Activated CD4-positive, alpha-beta T cell treated with anti-CD3 and anti-CD28 coated beads, Interleukin-2, amount 50 U/mL, for 1 hour (primary cell): ENCODE measurements at places on chromosomes 11 and 22.

DNA sequence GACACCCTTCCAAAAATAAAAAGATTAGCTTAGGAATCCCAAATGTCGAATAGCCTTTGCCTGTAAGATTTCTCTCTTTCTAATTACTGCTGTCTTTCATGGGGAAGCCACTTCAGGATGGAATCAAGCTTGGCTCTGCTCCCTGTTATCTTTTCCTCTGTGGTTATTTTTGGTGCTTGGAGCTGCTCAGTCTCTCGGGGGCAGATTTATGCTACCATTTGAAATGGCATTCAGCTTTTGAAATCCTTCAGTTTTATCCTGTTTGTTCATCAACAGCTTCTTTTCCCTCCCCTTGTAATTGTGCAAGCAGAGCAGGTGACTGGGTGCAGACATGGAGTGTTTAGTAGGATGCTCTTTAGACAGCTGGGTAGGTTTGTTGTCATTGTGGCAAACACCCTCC is 111.0 kb downstream of the DBX1 start:
- DNase-seq = no peak

DNA sequence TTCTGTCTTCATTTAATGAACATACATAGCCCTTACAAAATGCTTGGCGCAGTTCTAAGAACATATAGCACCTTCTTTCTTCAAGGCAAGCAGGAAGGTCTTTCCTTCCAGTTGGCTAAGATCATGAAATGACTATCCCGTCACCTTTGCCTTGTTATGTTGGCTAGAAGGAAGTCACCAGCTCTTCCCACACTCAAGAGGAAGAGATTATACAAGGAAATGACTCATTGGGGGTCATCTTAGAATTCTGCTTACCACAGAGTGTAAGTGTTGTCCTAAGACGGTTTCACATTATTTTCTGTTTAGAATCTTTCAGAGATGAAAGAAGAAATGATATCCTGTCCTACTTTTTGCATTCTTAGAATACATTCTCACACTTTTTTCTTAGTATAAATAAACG is 808.0 kb upstream of the LUZP2 start:
- no peak for DNase-seq

- DNase-seq = no peak
These were observed 687.2 kb downstream of the TBC1D22A start for GRCh38 chr22:47449508-47450270.

DNA sequence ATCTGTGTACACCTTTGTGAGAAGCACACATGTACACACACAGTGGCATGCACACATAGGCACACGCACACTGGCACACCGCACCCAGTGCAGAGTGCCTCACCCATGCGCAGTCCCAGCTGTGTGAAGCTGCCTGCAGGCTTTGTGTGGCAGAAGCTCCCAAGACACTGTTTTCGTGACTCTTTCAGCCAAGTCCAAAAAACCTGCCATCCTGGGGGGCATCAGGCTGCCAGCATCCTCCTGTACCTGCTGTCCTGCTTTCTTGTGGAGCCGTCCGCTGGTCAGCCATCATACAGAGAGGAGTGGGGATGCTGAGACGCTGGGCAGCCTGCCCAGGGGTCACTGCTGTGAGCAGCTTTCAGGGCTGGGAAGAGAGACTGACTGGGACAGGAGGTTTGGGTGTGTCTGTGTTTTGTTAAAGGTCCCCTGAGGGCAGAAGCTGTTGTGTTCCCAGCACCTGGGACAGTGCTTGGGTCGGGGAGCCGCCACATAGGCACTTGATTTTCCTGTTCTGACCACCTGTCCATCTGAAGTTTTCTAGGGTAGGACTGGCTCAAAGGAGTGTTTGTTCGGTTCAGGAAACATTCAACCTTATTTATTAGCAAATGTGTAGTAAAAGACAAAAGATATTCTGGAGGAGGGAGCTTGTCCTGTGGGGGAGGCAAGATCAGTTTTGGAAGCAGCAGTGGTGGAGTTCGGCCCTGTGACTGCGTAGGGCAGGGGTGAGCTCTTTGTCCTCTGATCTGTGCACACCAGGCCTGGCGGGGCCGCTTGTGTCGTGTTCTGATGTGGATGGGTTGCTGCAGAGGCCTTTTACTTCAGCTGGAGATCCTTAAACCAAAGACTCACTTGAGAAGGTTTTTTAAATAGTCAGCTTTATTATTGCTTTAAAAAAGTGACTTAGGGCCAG is 29.7 kb downstream of the AP2A2 start:
- DNase-seq = no peak

DNA sequence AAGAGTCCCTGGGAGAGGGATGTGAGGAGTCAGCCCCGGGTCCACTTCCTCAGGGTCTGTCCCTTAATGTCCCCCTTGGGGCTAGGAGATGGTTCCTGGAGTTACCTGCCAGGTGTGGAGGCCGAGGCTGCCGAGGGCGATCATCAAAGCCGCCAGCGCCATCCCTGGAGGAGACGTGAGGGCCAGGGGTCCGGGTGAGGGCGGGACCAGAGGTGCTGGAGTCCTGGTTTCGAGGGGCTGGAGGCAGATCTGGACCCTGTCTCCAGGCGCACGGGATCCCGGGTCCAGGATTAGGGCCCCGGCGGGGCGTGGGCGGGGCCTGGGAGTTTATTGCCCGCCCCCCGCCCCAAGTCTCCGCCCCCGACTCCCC is at the start of gene ART5:
Gene ART5 (minus strand): TSS at position 292 of the 370 bp plus-strand sequence. CDS start 130 bp downstream, at position 162.
- DNase-seq = no peak

DNA sequence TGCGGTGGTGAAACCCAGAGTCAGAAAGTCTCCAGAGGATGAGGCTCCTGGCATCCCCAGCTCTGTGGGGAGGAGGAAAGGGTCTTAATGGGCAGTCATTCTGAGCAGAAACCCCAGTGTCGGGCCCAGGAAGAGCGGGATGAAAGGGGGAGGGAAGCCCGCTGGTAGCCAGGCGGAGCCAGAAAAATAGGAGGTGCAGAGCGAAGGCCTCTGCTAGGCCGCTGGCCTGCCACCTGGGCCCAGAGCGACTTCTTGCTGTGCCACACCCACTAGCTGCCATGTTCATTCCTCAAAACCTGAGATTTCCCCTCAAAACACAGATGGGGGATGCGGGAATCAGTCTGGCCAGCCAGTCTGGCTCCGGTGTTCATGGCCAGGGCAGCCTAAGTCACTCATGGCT is 650 bp upstream of the POU2AF3 start:
- no peak for DNase-seq

DNA sequence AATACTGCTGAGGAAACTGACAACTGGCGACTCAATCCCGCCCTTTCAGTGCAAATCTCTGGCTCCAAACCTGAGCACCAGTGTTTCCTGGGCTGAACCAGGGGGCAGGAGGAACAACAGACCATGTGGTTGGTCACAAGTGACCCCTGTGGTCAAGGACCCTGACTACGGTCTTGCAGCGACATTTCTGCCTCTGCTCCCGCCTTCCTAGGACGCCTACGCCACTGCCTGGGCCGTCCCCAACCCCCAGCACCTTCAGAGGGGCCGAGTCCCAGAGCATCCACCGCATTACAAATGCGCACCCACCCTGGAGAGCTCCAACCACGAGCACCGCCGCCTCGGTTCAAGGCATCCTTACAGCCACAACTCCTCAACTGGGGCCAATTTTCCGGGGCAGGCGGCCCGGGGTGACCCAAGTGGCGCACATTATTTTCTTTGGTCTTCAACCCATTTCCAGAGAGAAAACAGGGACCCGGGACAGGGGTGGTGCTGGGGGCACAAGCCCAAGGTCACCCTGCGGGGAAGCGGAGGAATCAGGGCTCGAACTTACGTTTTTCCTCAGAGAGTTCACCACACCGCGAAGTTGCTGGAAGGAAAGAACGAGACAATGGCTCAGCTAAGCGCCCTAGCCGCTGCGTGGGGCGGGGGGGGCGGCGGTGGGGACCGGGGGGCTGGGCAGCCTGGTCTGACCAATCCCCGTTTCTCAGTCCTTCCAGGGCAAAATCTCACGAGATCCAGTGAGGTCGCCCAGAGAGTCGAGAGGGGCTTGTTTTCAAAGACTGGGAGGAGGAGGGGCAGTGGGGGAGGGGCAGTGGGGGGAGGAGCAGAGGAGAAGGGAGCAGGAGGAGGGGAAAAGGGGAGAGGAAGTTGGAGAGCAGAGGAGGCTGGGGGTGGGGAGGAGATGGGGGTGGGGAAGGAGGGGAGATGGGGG is 1.8 kb downstream of the PRAME start:
- no peak for DNase-seq

- DNase-seq = no peak
These were observed 688 bp downstream of the SERPING1 start for GRCh38 chr11:57597916-57598830.

GRCh38 chr11:123169821-123170220 is 25.2 kb downstream of the CLMP start:
- DNase-seq = no peak

- no peak for DNase-seq
These were observed 10.1 kb upstream of the NAALAD2 start for GRCh38 chr11:90124371-90124770.

DNA sequence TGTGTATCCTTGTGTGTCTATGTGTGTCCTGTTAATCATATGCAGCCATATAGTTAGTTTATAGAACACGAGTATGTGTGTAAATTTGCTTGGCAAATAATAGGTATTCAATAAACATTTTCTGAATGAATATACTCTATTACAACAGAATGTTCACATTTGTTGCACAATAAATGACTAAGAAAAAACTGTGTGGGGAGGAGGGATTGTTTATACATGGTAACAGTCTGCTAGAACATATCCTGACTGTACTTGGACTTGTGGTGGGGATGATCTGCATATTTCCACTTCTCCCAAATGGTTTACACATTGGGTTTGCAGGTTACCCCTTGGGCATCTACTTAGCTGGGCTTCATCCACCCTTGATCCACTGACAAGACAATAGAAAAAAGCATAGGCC is 194.6 kb downstream of the INSC start:
- no peak for DNase-seq

DNA sequence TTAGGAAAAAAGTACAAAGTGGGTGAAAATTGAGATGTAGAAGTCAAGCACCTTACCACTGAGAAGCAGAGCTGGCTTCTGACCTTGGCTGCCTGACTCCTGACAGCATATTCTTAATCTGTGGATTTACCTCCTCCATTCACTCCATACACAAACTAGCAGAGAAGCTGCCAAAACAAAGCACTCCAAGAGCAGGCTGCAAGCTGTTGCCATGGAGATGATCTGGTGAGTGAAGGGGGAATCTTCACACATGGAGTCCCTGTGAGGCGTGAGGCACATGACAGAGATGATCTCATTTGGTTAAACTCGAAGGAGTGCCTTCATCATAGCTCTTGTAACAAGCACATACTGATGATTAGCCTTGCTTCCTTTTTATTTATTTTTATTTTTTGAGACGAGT is 16.1 kb downstream of the COMMD9 start:
- no peak for DNase-seq

DNA sequence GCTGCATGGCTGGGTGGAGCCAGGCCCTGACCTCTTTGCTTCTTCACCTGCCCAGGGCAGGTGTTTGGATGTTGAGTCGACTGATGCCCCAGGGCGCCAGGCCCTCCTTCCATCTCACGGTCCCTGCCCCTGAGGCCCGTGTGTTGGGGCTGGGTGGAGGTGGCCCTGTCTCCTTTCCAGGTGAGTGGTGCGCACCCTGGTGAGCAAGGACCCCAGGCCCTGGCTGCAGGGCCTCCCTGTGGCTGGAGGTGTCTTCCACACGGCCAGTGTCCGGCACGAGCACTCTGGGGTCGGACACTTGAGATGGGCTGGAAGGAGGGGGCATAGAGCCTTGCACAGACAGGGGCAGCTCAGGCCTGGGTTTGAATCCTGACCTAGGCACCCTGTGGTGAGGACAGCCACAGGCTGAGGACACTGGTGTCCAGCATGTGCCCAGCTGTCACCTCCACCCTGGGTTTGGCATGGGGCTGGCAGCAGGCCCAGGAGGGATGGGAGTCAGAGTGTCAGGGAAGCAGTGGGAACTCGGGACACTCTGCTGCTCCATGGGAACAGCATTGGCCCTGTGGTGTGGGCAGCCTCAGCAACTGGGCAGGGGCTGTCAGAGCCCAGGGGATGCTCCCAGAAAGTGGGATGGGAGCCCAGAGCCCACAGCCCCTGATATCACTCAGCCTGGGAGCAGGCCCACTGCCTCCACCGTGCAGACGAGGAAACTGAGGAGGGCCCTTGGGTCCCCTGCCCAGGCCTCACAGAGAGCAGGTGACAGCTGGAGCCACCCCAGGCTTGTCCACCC is 37.1 kb upstream of the CCDC188 start:
- DNase-seq = no peak

GRCh38 chr11:113864410-113864809 is 11.0 kb downstream of the USP28 start:
- DNase-seq = no peak

GRCh38 chr11:104946907-104947306 is 21.5 kb downstream of the CASP4 start:
- no peak for DNase-seq

GRCh38 chr22:22702237-22703202 is 58.1 kb downstream of the GGTLC2 start:
- DNase-seq = no peak

GRCh38 chr11:73659961-73660360 is 13.6 kb downstream of the PLEKHB1 start:
- no peak for DNase-seq

DNA sequence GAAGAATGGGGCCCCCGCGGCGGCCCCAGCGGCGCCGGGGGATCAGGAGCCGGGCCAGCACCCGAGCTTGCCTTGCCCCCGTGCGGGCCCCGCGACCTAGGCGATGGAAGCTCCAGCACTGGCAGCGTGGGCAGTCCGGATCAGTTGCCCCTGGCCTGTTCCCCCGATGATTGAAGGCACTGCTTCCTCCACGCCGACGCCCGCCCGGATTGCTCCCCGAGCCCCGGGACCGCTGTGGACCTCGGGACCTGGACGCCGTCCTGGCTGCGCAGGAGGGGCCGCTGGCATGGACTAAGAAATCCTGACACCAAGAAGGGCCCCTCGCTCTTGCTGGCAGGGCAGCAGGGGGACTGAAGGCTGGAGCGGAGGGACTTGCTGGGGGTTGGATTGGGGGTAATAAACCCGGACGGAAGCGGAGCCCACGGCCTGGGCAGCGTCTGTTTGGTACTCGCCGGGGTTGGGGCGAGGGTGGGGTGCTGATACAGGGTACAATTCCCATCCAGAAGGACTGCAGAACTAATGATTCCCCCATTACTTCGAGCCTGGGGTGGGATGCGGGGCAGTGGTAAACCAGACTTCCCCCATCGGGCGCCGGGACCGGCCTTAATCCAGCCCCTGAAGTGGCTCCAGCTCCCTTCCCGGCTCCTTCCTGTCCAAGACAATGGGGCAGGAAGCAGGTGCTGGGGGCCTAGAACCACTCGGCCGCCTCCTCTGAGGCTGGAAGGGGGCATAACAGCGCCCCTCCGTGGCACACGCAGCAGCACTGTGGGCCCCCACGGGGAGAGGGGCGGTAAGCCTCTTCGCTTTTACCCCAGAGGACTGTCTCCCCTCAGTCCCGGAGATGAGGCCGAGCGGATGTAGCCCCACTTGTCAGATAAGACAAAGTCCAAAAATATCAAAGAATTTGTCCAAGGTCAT is 1.0 kb downstream of the CCDC85B start:
- DNase-seq = no peak

DNA sequence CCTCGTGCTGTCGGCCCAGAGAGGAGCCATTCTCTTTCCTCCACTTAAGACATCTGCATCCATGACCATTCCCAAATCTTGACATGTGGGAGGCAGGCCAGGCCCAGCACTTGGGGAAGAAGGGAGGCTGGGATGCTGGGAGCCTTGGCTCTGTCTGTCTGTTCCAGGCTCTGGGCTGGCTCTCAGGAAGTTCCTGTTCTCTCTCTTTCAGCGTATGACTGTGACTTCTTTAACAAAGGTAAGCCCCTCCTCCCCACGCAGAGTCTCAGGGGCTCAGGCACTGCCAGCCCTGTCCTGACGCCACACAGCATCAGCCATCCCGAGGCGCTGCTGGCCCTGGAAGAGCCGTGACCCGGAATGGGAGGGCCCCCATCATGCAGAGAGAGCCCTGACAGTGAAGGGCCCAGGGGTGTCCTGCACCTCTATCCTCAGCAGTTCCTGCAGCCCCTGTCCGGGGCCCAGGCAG is 52.4 kb downstream of the OTOG start:
- DNase-seq = no peak
